ENCODE measurements at places on chromosomes 3 and 15.
A peak's percentile ranks its signal among the peaks of the same experiment; 100 is the strongest.

GRCh38 chr3:159987291-159987711, 1.3 kb upstream of the IL12A start:
- no peak for DNase-seq

DNA sequence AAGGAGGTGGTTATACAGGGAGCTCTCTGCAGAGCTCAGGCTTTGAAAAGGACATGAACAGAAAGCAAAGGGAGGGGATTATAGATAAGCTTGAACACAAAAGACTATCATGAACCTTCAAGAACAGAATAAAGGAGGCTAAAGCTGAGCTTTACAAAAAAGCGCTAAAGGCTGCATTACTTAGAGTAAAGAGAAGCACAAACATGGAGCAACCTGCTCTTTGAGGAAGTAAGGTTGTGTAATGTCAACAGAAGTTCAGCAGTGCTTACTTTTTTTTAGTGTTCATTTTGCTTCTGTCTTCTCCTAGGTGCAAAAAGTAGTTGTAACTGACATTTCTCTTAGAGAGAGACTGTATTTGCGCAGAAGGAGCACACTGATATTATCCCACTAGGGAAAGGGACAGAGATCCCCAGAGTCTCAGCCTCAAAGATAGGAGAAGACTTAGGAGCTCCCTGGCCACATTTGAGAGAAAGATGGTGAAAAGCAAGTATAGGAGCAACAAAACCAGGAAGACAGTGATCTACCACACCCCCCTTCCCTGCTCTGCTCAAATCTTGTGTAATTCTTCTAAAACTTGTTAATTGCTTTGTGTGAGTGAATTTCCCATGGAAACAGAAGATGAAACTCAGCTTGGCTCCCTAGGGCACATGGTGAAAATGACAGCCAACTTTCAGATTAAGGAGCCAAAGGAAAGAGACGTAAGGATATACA, 54.7 kb downstream of the QTRT2 start:
- DNase-seq: no peak

- peak; percentile 61 for DNase-seq
Observed at GRCh38 chr15:90914305-90915080, 11.4 kb downstream of the MAN2A2 start.

DNA sequence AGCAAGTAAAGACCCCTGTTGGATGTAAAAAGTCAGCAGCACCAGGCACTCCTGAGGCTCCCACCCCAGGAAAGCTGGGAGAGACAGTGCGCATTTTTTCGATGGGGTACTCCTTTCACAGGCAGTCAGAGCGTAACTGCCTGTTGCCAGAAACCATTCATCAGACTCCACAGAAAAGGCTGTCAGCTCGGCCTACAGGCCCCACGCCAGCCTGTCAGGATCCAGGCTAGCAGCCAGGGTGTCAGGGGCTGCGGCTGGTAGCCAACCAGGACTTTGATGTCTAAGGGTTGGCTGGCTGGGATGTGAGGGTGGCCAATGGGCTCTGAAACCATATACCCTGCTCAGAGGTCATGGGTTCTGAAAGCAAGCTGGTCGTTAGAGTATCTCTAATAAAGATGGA, 164.5 kb downstream of the WNT5A start:
- no peak for DNase-seq

DNA sequence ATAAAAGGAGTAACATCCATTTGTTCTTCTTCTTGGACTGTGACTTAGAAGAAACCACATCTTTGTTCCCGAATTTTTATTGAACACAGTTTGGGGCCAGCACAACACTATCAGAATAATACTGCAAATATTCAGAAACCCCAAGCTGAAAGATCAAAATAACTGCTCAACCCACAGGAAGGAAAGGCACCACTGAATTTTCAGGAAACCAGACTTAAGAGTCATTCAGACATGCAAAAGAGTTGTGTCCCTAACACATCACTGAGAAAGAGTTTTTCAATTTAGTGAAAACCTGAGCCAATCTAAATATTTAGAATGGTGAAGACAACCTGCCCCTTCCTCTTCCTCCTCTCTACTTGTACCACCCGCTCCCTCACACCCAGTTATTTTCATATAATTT, 295.0 kb upstream of the RORA start:
- no peak for DNase-seq

DNA sequence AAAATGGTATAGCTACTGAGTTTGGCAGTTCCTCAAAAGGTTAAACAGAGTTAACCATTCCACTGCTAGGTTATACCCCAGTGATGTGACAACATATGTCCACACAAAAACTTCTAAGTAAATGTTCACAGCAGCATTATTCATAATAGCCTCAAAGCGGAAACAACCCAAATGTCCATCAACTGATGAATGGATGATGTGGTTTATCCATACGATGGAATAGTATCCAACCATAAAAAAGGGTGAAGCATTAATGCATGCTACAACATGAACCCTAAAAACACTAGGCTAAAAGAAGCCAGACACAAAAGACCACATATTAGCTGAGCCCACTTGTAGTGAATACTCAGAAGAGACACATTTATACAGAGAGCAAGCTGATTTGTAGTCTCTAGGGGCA, 9.0 kb downstream of the XXYLT1 start:
- DNase-seq: no peak

- no peak for DNase-seq
Observed at GRCh38 chr15:31306426-31307269, 20.0 kb upstream of the KLF13 start.

DNA sequence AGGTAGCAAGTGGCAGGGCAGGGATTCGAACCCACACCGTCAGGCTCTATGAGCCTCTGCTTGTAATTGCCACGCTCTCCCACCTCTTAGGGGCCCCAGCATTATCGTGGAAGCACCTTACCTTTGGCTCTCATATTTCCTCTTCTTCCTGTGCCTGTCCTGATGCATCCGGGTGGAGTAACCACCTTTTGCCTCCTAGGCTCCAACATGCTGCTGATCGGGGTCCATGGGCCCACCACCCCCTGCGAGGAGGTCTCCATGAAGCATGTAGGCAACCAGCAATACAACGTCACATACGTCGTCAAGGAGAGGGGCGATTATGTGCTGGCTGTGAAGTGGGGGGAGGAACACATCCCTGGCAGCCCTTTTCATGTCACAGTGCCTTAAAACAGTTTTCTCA, 40.4 kb downstream of the DNASE1L3 start:
- DNase-seq: no peak

DNA sequence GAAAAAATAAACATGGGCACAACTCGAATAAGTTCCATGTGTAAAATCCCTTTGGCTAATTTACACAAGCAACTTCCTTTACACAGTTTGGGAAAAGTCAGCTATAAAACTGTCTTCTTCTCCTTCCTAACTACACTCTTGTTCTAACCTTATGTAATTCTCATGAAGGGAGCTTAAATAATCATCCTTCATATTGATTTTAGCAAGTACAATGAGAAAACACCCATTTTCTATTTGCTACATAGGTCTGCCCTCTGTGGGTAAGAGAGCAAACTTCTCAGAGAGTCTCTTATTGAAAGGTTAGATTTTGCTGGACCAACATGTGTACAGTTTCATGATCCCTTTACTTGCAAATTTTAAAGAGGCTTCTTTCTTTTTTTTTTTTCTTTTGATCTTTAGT, 398.5 kb downstream of the ROBO1 start:
- DNase-seq: peak; percentile 7

DNA sequence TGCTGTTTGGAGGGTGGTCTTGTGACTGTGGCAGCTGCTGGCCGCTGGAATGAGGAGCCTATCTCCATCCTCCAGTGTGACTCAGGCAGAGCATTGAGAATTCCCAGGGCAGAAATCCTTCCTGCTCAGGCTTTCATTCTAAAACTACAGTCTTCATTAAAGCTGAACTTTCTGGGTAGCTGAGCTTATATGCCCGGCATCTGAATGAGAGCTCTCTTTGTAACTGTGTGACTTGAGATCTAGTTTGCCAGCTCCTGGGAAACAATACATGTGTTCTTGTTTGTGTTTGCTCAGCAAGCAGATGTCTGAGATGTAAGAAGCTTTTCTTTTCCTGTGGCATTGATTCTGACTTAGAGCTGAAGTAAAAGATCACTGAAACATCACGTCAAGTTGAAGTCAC, 22.4 kb downstream of the RLBP1 start:
- DNase-seq: no peak

DNA sequence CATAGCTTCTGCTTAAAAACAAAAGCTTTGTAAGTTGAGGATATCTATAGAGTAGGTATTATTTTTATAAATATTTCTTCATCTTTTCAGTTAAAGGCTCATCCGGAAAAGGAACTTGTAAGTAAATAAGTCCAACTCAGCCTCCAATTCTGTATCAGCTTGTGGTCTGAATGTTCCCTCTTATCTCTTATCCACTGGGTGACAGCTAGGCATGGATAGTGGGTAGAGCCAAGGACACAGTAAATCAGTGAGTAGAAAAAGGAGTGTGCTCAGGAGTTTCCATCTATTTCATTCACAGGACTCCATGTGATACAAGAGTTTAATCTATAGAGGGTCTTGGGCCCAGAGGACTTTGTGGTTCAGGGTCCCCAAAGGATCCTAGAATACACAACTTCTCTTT, 50.9 kb downstream of the FRMD5 start:
- DNase-seq: no peak

DNA sequence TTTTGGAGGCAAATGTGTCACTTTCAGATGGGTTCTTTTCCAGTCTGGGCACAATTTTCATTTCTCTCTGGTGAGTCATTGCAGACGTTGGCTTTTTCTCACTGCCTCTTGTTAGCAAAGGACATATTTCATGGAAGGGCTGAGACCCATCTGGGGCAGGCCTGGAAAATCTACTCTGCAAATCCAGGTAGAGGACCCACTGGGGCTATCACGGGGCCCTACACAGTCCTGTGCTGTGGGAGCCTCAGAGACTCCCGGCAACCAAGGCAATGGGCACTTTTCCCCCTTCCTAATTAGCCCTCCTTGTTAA, 58.0 kb downstream of the HRH1 start:
- DNase-seq: no peak

GRCh38 chr15:31975830-31976229, 54.5 kb upstream of the CHRNA7 start:
- DNase-seq: no peak

All from NCI-H524 (cell line).